ENCODE measurements at places on chromosomes 5 and 9.

DNA sequence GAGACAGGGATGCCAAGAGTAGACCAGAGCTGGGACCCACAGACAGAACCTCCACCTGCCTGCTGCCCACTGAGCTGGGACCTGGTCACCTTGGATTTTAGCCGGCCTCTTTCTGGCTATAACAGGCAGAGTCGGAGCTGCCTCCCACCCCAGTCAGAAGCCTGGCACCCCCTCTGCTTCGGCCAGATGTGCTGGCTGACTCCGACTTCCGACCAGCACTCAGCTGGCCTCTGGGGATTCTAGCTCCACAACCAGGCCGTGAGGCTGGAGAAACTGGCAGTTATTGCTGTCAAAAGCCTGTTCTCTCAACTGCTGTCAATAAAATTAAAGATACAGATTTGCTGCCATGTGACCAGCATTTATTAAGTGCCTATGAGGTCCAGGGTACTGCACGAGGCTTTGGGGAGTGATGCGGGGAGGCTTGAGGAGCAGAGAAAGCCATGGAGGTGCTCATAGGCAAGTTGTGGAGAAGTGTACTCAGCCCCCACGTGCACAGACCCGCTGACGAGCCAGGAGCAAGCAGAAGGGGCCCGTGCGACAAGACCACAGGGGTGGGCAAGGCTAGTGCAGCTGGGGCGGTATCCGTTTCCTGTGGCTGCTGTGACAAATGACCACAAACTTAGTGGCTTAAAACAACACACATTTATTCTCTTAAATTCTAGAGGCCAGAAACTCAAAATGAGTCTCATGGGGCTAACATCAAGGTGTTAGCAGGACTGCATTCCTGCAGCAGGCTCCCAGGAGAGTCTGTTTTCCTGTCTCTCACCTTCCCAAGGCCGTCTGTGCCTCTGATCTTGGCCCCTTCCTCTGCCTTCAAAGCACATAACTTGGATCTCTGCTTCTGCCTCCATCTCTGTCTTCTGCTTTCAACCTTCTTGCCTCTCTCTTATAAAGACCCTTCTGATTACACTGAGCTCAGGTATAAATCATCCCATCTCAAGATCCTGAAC is 13.1 kb downstream of the GFI1B start:
- DNase-seq = no peak

- no peak for DNase-seq
Measured at GRCh38 chr5:5793242-5794117, 371.0 kb downstream of the ICE1 start.

DNA sequence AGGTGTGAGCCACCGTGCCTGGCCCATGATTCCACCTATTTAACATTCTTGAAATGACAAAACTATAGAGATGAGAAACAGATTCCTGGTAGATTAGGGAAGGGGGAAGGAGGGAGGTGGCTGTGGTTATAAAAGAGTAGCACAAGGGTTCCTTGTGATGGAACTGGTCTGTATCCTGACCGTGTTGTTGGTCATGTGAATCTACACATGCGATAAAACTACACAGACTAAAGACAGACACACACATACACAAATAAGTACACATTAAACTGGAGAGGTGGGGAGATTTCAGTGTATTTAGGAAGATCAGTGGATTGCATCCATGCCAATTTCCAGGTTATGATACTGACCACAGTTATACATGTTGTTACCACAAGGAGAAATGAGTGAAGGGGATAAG is 60.9 kb downstream of the RNF130 start:
- no peak for DNase-seq

DNA sequence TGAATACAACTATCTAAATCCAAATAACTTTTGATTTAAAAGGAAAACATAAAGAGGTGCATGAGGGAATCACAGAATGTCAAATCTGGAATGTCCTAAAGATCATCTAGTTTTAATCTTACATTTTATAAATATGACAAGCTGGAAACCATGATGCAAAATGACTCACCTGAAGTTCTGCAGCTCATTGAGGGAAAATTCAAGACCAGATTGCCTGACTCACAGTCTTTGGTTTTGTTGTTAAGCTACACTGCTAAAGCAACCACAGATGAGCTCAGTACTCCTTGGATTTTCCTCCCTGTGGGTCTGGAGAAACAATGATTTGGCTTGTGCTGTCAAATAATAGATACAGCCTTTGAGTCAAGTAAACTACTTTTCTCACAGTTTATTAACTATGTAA is 19.1 kb upstream of the EDIL3 start:
- no peak for DNase-seq

GRCh38 chr5:81167544-81167943 is 65.6 kb upstream of the CKMT2 start:
- no peak for DNase-seq

- DNase-seq = no peak
Measured at GRCh38 chr9:134205672-134206310, 41.4 kb upstream of the RNU6ATAC start.

DNA sequence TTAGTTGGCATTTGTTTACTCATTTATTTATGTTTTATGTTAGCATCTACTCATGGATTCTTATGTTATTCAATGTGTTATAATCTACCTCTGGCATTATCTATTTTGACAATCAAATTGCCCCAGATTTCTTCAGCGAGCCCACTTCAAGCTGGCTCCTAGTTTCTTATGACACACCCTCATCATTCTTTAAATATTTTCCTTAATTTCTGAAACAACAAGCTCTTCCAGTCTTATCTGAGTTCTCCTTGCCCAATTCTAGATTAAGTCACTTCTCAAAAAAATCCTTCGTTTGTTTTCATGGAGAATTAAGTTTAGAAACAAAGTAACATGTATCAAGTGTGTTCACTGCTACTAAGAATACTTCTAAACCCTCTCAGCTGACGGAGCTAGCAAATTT is 229.8 kb downstream of the SEMA5A start:
- DNase-seq = no peak

DNA sequence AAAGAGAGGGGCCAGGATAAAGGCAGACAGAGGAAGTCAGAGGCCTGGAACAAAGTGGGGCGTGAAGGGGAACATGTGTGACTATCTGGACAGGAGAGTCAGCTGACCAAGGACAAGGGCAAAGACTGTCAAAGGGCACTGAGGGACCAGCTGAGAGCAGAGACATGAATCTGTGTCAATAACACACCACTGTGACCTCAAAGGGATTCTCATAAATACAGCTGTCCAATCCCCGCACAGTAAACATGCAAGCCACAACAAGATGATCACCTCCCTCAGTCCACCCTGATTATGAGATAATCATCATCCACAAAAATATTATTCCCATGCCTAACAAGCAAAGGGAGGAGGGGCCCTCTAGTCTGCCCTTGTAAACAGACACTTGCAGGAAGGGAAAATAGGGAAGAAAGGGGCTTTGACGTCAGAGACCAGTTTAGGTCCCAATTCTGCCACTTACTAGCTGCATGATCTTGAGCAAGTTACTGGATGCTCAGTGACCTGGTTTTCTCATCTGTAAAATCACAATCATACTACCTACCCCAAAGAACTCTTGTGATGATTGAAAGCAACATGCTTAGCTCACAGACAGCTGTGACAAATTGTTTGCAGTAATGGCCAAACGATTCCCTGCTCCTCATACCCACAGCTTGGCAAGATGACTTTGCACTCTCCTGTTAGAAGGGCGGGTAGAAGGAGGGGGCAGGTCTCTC is 41.8 kb downstream of the RAPGEF1 start:
- no peak for DNase-seq

DNA sequence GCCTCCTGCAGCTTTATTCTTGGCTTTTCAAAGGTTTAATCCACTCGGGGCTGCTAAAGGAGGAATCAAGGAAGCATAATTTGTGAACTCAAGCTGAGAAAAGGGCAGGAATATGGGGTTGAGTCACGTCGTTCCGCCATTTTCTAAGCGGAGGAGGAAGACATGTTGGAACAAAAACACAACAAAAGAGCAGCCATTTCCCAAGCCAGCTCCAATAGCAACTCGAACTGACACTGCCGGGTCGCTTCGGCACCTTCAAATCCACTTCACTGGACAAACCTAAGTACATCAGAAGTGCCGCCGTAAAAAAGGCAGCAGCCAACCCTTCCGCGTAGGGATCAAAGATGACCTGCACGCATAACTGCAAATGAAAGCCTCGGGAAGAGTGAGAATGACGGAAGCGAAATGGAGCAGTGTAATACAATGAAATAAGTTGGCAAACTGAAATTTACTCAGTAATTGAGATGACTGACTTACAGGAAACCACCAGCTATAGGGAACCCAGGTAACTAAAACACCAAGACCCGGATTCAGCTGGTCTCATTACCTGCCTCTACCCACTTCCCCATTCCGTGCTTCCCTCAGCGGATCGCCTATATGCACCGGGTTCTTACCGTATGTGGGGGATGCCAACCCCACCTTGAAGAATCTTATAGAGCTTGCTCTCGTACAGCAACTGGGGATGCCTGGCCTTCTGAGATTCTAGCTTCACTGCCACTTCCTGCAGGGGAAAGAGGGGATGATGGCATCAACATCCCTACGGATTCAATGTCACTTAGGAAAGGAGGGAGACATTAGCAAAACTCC is 1.6 kb downstream of the CSNK1A1 start:
- DNase-seq = peak; percentile 87

DNA sequence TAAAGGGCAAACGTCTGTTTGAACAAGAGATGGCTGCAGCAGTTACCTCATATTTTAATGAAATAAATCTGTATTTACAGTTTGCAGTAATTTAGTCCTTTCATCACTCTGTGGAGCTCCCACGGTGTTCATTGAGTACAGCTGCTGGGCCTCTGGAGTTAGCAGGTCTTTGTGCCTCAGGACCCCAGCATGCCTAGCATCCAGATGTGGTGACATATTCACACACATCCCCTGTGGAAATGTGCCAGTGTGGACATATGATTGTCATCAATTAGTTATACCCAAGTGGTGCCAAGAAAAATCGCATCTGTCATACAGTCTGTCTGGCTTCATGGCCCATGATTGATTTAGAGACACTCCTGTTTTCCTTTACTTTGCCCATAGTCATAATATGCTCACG is 77.3 kb downstream of the NNT start:
- no peak for DNase-seq

DNA sequence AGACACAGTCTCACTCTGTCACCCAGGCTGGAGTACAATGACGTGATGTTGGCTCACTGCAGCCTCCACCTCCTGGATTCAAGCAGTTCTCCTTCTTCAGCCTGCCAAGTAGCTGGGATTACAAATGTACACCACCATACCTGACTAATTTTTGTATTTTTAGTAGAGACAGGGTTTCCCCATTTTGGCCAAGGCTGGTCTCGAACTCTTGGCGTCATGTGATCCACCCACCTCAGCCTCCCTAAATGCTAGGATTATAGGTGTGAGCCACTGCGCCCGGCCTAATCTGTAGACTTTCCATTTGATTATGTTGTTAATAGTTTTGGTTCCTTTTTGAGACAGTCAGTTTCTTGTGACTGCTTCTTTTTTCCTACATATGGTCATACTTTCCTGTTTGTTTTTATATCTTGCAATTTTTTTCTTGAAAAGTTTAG is 31.0 kb downstream of the MTREX start:
- DNase-seq = peak; percentile 7

DNA sequence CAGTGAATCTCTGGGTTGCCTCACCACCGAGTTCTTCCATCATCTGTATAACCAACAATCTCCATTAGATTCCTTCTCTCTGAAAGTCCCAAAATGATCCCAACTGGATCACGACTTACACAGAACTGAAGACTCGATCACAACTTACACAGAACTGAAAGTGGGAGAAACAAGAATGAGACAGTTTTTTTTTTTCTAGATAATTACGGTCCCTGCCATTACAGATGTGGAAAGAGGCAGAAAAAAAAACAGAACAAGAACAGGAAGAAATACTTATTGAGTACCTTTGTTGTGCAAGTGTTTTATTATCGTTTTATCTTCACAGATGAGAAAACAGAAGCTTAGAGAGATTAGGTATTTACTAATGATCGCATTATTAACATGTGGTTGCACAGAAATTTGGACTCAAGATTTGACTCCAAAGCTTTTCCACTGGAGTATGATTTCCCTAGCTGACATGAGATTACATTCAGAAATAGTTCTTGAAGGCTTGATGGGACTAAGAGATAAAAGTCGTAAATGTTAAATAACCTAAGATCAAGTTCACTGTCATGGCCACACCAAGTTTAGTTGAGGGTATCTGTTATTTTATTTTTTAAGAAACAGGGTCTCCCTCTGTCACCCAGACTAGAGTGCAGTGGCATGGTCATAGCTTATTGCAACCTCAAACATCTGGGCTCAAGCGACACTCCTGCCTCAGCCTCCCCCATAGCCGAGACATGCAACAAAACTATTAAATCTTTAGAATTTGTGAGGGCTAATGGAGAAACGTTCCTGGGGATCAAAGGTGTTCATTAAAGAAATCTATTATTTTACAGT is 8.9 kb downstream of the PLK2 start:
- DNase-seq = no peak

Measured in germinal center (tissue), 1 donor.